ENCODE measurements at places on chromosomes 1 and 21.

- no peak for DNase-seq
Measured at GRCh38 chr21:46056450-46056903, 41.4 kb upstream of the COL6A2 start.

GRCh38 chr1:205346956-205347574 is 9.7 kb downstream of the KLHDC8A start:
- no peak for DNase-seq

DNA sequence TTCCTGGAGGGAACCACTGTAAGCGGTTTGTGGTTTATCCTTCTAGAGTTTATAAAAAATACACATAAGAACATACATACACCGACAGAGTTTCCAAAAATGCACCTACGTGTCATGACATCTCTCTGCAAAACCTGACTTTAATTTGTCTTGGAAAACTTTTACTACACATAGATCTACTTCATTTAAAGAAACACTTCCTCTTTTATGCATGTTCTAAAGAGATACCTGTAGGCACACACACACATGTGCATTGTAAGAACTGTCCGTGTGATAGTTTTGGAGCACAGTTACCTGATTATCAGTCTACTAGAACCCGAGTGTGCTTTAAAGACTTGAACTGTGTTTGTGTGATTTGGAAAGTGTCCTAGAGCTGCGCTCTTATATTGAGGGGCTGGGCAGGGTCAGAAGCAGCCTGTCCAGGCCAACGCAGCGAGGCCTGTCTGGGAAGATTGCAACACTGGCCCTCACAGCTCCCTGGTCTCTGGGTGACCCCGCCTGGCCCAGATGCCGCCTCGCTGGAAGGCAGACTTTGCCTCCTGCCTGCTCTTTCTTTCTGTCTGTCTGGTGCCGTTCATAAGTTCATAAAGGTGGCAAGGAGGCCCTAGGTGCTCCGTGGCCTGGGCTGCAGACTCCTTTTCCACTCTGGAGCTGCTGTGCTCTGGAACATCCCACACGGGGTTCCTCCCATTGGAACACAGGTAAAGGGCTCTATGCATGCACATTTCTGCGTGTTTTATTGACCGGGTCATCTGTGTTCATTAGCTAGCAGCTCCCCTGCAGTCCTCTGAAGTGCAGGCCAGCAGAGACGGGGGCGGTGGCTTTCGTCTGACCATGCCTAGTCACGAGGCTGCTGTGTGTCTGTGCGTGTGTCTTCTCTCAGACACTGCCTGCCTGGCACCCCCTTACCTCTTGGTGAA is 46.3 kb downstream of the AGPAT3 start:
- no peak for DNase-seq

DNA sequence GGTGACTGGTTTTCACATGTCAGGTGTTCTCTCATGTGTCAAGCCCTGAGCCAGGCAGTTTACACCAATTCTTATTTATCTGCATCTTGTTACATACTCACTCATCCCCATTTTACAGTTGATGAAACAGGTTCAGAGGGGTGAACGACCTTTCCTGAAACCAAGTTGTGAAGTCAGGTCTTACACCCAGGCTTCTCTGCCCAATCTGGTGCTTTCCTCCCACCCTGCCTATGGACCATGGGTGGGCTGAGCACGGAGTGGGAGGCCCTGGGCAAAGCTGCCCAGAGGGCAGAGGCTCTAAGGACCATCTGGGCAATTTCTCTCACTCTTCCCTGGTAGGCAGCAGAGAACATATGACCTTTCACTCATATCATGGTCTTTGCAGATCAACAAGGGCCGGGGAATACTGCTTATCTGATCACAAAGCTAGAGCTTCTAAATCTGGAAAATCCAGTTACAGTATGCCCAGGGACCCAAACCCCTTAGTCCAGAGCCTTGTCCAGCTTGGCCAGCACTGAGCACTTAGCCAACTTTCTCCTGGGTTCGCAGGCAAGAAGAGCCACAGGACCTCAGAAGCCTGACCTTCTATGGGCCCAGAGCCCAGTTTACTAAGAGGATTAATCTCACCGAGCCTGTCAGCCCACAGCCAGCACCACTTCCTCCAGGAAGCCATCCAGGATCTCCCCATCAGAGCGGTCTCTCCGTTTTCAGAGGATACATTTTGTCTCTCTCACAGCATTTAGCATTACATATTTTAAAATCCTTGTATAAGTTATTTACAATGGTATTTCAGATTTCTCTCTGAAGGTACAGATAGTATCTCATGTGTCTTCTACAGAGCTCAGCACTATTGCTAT is 16.0 kb upstream of the TTC39A start:
- no peak for DNase-seq

- DNase-seq = no peak
Measured at GRCh38 chr1:116170721-116171589, 59.8 kb downstream of the MAB21L3 start.

- no peak for DNase-seq
Measured at GRCh38 chr1:189538271-189538670, 939.4 kb downstream of the BRINP3 start.

DNA sequence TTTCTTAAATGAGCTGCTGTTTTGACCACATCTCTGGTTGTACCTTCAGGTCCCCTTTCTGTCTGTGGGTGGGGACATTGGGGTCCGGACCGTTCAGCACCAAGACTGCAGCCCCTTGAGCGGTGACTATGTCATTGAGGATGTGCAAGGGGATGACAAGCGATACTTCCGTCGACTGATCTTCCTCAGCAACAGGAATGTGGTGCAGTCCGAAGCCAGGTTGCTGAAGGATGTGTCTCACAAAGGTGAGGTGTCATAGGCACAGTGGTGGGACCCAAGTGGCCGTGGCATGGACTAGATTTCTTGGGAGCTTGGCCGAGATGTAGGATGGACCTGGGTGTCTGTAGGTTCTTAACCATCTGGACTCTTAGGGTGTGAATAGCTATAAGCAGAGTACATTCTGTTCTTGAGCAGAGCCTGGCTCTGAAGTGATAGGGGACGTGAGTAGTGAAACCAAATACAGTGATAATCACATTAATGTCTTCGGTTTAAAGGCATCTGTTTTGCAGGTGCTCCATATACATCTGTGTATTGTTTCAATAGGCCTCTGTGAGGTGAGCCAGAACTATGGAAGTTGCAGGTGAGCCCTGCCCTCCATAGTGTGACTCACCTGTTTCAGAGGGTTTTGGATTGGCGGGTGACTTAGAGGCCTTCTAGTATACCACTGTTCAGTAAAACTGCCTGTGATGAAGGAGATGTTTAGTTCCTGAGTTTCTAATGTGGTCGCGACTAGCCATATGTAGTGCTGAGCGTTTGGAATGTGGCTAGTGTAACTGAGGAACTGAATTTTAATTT is 6.4 kb downstream of the METTL13 start:
- DNase-seq = no peak

- DNase-seq = no peak
Measured at GRCh38 chr1:10105484-10105883, 72.7 kb downstream of the UBE4B start.

- DNase-seq = no peak
Measured at GRCh38 chr1:164637461-164638375, 78.7 kb downstream of the PBX1 start.

DNA sequence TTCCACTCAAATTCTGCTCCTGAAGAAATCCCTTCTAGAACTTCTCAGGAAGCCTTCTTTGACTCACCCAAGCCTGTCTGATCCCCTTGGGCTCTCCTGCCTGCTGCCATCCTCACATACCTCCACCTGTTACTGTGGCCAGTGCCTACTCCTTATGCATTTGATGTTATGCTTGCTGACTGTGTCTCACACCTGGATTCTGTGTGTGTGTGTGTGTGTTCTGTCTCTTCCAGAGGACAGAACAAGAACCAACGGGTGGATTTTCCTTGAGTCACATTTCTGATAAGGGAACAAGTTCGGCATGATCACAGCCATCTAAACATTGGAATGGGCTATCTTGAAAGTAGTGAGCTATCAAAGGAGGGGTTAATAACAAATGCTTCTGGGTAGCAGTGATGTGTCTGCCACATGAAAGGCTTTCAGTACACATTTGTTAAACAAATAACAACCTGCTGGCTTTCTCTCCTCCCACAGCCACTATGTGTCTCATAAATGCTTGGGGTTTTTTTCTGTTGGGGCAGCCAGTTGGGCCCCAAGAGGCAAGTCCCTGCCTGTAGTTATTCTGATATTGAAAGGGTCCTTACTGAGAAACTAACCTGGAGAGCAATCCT is 8.9 kb upstream of the GPR37L1 start:
- DNase-seq = no peak

DNA sequence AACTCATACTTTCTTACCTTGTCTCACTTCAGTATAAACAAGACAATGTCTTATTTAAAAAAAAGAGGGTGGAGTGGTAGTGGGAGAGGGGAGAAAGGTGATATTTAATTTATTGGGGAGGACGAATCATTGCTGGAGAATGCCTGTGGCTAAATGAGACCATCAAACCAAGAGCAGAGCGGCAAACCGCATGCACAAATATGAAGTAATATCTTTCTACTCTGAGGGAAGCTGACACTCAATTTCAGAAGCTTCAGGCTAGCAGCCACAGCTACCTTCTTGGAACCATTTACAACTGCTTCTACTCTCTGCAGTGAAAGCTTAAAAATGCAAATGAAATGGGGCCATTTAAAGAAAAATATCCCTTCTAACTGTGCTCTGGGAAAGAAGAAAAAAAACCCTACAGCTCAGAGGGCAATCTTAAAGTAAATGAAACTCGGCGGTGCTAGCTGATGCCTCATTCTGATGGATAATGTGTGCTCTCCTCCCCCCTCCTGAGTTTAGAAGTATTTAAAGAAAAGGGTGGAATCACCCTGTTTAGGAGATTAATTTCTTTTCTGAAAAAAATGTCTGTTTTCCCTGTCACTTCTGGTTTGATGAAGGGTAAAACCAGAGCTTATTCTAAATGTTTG is 178.2 kb upstream of the CAMK1G start:
- DNase-seq = no peak

DNA sequence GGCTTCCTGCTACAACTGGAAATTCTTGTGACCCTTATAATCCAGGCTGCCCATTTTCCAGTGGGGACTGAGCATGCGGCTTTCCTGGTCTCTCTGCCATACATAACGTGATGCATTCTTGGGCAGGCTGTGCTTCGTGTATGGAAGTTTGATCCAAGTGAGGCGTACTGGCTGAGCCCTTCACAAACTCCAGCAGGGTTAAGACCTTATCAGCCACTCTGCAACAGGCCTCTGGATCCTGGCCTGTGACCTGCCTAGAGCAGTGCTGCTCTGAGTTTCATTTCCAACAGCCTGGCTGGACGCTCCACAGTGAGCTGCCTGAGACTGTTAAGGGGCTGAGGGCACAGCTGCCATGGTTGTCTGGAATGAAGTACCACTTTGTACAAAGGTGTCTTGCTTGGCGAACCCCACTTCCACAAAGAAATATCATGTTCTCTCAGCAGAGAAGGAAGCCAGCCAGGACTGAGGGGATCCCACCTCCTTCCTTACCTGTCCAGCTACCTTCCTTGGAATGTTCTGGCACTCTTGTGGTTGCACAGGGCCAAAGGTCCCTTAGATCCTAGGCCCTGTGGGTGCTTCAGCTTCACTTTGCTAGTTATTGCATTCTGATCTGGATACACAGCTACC is 28.5 kb upstream of the XPR1 start:
- no peak for DNase-seq
